GM23248 (cell line): ENCODE measurements at places on chromosomes 5 and 9.

- no peak for DNase-seq
Measured at GRCh38 chr5:160379511-160379910, 9.1 kb upstream of the C1QTNF2 start.

GRCh38 chr9:79639354-79639753, 67.6 kb downstream of the TLE4 start:
- DNase-seq: peak; percentile 41

DNA sequence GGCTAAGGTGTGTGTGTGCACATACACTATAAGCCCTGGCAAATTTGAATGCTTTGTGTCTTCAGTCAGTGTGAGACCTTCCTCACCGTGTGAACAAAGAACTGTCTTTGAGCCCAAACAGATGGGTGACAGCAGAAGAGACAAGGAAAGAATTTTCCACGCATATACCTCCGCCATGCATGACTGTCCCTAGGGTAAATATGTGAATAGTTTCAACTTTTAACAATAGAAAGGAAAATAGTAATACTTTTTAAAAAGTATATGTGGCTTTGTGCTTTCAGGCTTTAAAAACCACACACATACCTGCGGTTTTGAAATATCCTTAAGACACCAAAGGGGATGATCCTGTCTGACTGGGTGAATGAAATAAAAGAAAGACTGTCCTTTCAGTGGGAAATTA, 438.6 kb upstream of the MPDZ start:
- DNase-seq: peak; percentile 37

GRCh38 chr5:78367318-78367991, 7.0 kb downstream of the SCAMP1 start:
- DNase-seq: no peak
